Activated gamma-delta T cell treated with anti-CD3 and anti-CD28 coated beads, Interleukin-2, amount 50 U/mL, for 16 hours (primary cell): ENCODE measurements at places on chromosomes 2 and 18.

DNA sequence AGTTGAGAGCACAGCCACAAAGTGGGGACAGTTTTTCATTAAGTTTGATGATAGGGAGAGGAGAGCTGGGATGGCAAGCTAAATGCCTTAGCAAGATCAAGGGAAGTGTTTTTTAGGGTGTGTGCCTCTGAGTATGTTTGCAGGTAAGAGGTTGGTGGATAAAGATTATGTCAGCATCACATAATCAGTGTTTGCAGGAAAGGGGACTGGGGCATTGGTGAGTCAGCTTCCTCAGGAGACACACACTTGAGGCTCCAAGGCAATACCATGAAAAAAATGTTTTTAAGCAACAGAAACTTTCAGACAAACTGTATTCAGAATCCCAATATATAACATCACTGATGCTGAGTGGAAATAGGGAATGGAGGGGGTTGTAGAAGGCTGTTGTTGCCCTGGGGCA lies 25.4 kb upstream of the DTNB start:
- no peak for DNase-seq

GRCh38 chr2:120465012-120465700 lies 119.2 kb downstream of the INHBB start:
- DNase-seq = no peak

- no peak for DNase-seq
Observed at GRCh38 chr2:234060236-234060635, 9.7 kb downstream of the SPP2 start.

DNA sequence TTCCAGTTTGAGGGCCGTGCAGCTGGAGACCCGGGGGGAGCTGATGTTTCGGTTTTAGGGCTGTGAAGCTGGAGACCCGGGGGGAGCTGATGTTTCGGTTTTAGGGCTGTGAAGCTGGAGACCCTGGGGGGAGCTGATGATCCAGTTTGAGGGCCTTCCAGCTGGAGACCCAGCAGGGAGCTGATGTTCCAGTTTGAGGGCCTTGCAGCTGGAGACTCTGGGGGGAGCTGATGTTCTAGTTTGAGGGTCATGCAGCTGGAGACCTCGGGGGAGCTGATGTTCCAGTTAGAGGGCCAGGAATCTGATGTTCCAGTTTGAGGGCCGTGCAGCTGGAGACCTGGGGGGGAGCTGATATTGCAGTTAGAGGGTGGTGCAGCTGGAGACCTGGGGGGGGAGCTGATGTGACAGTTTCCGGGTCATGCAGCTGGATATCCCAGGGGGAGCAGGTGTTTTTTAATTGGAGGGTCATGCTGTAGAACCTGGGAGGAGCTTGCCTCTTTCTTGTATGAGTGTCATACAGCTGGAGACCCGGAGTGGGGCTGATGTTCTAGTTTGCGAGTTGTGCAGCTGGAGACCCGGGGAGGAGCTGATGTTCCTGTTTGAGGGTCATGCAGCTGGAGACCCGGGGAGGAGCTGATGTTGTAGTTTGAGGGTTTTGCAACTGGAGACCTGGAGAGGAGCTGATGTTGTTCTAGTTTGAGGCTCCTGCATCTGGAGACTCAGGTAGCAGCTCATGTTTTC lies 153.2 kb downstream of the RTP5 start:
- no peak for DNase-seq

- no peak for DNase-seq
Observed at GRCh38 chr18:7857562-7857961, 290.4 kb downstream of the PTPRM start.

GRCh38 chr2:53087874-53088461 lies 679.6 kb upstream of the CHAC2 start:
- DNase-seq = no peak

GRCh38 chr2:204415406-204416181 lies 129.7 kb upstream of the PARD3B start:
- no peak for DNase-seq

DNA sequence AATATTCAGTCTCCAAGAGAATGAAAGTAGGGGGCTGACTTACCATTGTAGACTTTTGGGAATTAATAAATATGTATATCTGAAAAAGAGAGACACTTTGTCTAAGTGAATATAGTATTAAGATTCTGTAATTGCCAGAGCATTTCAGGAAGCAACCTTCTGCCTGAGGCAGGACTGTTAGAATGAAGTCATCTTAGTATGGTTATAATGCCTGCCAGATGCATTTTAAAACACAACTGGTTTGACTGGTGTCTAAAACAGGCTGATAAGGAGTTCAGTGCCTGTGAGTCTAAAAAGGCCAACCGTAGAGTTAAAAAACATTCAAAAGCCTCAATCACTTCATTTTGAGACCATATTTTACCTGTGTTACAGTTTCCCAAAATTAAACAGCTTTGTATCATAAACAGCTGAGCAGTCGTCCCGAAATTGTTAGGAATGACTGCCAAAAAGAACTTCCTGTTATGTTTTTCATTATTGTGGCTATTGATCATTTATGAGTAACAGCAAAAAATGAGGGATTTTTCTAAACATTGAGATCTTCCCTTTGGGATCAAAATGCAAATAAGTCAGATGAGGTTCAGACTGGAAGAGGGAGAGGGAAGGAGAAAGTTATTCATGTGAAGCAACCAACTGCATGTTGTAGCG lies 443.9 kb downstream of the PID1 start:
- no peak for DNase-seq

DNA sequence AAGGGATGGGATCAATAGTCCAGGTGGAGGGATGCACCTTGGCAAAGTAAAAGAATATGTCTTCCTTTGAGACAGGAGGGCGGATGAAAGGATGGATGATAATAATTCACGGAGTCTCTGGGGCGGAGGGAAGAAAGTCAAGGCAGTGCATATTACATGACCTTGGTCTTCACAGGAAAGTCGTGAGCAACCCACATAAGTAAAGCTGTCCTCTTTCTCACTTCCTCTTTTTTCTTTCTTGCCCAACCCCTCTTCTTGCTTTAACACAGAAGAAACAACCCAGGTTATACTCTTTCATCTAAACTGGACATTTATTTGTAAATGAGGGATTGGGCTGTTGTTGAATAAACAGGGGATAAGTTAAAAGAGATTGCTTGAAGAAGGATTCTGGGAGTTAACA lies 168.7 kb upstream of the SKOR2 start:
- DNase-seq = no peak

DNA sequence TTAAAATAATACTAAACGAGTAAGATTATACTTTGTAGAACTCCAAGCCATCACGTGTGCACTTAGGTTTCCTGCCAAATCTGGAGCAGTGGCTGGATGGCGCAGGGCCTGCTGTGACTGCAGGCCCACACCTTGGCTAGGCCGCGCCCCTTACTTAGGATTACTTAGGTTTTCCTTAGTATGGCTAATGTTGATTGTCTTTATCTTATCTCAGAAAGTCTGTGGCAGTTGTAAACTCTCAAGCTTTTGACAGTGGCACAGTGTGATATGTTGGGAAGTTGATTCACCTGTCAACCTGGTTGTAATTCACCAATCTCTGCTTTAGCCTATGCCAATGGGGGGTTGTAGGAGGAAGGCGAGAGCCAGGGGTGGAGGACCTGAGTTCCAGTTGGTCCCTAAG lies 208.4 kb downstream of the ZNF407 start:
- no peak for DNase-seq

- no peak for DNase-seq
Observed at GRCh38 chr2:148058641-148059040, 37.8 kb downstream of the MBD5 start.

DNA sequence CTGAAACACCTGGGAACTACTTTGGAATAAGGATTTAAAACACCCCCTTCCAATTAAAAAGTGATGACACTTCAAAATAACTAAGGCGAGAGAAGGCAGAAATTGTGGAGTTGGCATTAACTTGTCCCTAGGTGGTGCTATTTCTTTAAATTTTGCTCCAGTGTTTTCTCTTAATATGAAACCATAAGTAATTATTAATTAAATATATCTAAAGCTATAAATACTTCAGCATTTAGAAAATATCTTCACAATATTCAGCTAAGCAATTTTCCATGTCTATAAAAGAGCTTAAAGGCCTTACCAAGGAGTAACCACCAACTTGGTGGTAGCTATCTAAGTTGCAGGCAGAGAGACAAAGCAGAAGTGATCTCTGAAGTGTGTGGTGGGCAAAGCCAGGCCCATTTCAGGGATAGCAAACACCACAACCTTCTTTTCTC lies 186.8 kb upstream of the PGAP1 start:
- no peak for DNase-seq

GRCh38 chr2:86211033-86211795 lies 12.0 kb downstream of the MRPL35 start:
- no peak for DNase-seq

DNA sequence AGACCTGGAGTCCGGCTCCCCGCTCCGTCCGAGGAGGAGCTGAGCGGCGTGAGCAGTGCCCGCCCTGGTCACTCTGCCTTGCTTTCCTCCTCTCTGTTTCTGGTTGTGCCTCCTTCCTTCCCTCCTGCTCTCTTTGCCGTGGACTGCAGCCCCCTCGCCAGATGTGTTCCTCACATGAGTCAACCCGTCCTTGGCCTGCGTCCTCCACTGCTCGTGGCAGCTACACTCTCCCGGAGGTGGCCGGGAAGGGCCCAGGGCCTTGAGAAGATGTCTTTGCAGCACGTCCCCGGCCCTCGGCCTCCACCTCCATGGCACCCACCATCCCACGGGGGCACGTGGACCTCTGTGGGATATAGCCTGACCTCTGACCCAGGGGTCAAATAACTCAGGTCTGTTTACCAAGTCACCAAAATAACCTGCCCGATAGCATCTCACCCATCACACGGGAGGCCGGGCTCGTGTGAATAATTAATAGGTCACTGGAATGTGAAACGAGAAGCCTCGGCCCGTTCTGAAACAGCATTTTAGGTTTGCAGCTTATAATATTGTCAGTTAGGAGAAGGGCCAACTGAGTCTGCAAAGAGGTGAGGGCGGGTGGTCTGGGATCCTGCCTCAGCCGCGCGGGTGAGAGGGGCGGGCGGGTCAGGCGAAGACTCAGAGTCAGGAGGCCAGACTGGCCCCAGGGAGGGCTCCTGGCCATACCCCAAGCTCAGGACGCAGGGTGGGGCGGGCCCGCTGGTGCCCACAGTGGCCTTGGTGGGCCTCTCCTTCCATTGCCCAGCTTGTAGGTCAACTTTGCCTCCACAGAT lies 42.6 kb downstream of the NFATC1 start:
- no peak for DNase-seq

DNA sequence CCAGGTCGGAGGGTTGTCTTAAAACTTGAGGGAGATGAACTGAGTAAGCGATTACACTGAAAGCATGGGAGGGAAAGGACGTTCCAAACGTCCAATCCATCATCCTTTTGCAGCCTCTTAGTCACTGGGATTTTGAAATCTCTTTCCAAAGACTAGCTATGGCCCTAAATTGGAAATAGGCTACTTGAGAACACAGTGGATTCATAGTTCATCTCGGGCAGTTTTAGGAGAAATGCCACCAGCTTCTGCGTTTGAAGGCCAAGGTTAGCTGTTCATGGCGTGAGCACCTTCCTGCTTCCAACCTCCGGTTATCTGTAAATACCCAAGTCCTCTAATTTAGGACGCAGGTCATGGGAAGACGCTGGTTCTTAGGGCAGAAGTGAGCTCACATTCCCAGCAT lies 821 bp upstream of the EML6 start:
- DNase-seq = no peak
